ENCODE measurements at places on chromosomes 4 and X. TPM values are rescaled to one million over a fixed set of nuclear protein-coding genes. Genes with fewer than 3 reads are reported as not detected.

DNA sequence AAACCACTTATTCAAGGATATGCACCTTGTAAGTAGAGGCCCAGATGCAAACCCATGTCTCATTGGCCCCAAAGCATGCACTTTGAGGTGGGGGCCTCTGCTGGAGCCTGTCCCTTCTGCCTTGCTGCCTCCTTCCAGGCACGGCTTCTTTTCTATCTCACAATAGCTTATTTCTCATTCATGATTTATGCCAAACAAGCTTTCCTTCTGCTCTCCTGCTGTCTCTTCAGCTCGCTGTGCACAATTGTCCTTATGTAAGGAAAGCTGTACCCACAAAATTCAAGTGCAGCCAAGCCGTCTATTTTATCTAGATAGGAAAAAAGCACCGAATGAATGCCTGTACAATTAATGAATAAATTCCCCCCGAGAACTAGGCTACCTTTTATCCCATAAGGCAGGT, 124.8 kb upstream of the PACRGL start:
- DNase-seq = no peak

DNA sequence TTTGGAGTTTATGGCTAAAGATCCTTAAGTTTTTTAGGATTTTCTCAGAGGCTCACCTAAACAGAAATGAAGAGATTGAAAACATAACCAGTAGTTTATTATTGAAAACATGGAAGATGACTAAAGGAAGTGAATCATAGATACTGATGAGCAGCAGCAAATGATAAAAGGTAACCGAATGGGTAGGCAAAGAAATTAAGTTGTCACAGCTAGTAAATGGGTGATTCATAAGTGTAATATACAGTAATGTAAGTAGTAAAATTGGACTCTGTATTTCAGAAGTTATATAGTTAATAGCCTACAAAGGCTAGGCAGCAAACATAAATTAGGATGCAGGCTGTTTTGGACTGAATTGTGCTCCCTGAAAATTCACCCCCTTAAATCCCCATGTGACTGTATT, 59.0 kb upstream of the ADGRA3 start:
- no peak for DNase-seq

DNA sequence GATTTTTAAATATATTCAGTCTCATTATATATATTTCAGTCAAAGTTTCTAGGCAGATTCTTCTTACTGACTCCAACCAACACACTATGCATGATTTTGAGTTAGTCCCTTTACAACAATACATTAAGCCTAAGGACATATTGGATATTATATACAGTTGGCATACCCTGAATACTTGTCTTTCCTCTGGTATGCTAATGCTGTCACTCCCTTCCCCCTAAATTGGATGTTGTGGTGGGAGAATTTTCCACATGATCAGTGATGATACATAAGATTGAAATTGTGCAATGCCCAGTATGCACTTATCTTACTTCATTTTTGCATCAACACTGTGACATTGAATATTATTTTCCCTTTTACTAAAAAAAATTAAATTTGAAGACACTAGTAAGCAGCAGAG, 935.2 kb downstream of the PCDH7 start:
- no peak for DNase-seq

DNA sequence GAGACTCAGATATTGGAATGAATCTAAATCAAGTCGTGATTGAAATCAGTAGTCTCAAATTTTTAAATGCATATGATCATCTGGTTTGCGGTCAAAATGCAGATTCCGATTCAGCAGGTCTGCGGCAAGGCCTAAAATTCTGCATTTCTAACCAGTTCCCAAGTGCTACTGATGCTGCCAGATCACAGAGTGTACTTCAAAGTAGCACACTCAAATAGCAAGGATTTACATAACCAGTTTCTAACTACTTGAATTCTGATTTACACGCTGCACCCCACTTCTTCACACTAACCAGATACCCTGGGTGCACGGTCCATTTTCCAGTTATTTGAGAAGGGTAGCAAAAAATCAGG, 752 bp downstream of the MBTPS2 start:
- DNase-seq = no peak

GRCh38 chr4:153618833-153619232, 65.2 kb upstream of the TLR2 start:
- no peak for DNase-seq

GRCh38 chrX:56968980-56969379, 26.4 kb downstream of the SPIN3 start:
- DNase-seq = no peak

- DNase-seq = no peak
Measured at GRCh38 chr4:134518574-134519217, 317.1 kb upstream of the PABPC4L start.

The TRIM75 gene
- total RNA-seq = not detected

The EDA2R gene
- 3.6 TPM for total RNA-seq

The GIMD1 gene
- total RNA-seq = not detected

The PNMA6F gene
- total RNA-seq = not detected

The SMIM43 gene
- 0.25 TPM for total RNA-seq

The ARHGAP36 gene
- 1.8 TPM for total RNA-seq

The CCDC160 gene
- 9.1 TPM for total RNA-seq

The AWAT2 gene
- total RNA-seq = not detected
